ENCODE measurements at places on chromosomes 6 and 20.

GRCh38 chr20:37179683-37180524, 556 bp upstream of the MROH8 start:
- peak; percentile 27 for DNase-seq

DNA sequence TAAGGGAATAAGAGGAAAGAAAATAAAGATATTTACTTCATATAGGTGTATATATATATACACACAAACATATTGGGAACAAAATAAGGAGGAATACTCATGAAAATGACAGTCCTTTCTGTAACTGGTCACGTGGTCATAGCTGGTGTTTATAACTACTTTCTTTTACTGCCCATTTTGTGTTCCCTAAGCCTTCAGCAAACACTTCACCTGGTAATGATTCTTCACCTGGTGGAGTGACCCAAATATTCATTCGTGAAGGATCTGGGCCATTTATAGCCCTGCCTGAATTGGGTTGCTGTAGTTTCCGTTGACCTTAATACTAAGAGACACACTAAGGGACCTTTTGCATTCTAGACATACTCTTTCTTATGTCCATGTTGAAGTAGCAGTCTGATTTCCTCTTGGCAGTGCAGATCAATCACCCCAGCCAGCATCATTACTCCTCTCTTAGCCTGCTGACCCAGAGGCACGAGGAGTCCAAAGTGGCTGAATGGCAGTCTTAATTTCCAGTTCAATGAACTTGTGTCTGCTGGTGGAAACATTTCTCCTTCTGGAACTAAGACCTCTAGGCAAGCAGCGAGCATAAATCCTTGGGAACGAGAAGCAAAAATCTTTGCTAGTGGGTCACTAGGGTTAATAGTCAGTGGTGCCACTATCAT, 39.9 kb upstream of the IYD start:
- no peak for DNase-seq

DNA sequence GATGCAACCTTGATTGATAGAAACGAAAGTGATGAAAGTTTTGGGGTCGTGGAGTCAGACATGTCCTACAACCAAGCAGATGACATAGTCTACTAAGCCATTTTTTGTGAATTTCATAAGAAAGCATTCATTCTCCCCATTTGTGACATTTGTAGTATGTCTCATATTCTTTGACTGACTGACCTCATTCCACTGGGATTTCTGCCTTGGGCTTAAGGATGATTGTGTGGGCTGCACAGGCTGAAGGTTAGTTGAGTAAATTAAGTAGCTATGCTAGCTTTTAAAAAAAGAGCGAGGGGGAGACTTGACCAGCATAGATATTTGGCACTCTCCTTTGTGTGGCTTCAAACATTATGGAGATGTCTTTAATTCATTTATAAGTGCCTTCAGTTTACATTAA, 28.9 kb downstream of the STMND1 start:
- peak; percentile 22 for DNase-seq

DNA sequence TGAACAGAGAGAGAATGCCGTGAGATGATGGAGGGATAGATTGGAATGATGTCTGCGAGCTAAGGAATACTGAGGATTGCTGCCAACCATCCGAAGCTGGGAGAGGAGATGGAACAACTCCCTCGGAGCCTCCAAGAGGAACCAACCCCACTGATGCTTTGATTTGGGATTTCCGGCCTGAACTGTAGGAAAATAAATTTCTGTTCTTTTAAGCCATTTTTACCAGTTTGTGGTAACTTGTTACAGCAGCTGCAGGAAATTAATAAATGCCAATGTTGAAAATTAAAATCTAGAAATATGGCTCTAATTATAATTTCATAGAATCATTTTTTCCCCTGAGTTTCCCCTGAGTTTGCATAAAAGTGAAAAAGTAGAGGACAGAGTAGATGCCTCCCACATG, 14.1 kb downstream of the LRRN4 start:
- no peak for DNase-seq

- DNase-seq: no peak
Observed at GRCh38 chr6:158642097-158642601, 2.4 kb downstream of the DYNLT1 start.

- no peak for DNase-seq
Observed at GRCh38 chr20:33490934-33491656, 1.2 kb downstream of the CBFA2T2 start.

GRCh38 chr6:164665328-164665727, 644.1 kb downstream of the C6orf118 start:
- no peak for DNase-seq

Data from fibroblast of skin of scalp (primary cell).